ENCODE measurements at places on chromosomes 2 and 18.

DNA sequence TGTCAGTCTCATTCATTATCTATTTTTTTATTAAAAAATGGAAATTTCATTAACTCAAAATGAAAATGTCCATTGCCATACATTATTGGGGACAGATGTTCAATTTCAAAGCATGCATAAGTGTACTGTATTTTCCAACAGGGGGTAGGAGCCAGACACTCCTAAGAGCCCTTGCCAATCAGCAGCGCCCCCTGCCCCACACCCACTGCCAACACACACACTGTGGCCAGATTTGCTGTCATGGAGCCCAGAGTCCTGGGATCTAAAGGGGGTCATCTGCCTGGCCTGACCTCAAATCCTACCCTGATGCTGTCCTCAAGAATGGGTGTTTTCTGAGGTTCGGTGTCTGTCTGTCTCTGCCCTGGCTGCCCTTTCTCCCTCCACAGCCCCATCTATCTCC is 162.2 kb upstream of the TWIST2 start:
- DNase-seq: no peak

GRCh38 chr18:26059357-26059756 is 31.1 kb downstream of the SS18 start:
- DNase-seq: no peak

- DNase-seq: no peak
Observed at GRCh38 chr2:119247844-119248271, 24.2 kb downstream of the STEAP3 start.

- DNase-seq: no peak
Observed at GRCh38 chr2:206211657-206212255, 52.1 kb downstream of the EEF1B2 start.

- no peak for DNase-seq
Observed at GRCh38 chr2:174572556-174572955, 25.0 kb downstream of the WIPF1 start.

- DNase-seq: no peak
Observed at GRCh38 chr2:218095853-218096252, 26.8 kb downstream of the RUFY4 start.

- DNase-seq: no peak
Observed at GRCh38 chr18:73708591-73708990, 439.0 kb downstream of the FBXO15 start.

DNA sequence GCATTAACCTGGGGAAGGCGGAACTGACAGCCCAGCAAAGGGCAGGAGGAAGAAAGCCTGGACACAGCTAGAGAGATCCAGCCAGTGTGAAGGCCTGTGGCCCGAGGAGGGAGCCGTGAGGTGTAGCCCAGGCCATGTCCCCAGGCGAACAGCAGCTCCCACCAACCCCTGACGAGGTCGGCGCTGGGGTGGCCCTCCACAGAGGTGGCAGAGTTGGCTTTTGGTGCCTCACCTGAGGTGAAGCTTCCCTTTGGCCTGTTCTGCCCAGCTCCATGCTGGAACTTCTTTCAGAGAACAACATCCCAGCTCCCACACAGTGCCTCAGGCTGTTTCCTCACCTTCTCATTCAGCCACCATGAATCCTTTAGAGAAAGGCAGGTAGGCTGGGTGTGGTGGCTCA is 13.3 kb downstream of the TMEM177 start:
- no peak for DNase-seq

DNA sequence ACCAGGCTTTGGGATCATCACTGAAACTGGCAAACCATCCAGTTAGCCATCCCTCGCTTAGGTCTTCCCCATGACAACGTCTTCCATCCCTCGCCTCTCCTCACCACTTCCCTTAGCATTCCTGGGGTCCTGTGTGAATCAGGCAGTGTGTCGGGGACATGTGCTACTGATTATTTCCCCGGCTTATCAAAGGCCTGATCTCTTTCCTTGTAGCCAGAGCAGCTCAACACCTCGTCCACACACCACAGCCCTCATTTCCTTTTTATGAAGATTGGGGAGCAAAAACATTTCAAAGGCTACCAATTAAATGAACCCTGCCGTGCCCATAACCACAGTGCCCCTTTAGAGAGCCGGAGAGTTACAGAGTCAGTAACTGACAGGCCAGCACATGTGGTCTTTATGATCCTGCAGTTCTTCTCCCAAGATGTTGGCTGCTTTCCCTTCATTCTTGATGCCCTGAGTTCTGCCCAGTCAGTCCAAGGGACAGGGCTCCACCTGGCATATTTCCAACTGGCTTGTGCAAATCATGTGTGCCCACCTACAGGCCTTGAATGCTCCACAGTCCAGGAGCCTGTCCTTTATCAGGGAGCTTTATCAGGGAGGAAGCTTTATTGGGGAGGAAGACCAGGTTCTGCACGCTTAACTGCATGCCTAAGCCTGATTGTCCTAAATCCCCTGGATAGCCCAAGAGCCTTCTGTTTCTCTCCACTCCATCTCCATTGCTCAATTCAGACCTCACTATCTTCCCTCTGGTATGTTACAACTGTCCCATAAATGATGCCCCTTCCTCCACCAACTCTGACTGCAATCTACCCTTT is 343.1 kb downstream of the CYRIA start:
- DNase-seq: no peak

DNA sequence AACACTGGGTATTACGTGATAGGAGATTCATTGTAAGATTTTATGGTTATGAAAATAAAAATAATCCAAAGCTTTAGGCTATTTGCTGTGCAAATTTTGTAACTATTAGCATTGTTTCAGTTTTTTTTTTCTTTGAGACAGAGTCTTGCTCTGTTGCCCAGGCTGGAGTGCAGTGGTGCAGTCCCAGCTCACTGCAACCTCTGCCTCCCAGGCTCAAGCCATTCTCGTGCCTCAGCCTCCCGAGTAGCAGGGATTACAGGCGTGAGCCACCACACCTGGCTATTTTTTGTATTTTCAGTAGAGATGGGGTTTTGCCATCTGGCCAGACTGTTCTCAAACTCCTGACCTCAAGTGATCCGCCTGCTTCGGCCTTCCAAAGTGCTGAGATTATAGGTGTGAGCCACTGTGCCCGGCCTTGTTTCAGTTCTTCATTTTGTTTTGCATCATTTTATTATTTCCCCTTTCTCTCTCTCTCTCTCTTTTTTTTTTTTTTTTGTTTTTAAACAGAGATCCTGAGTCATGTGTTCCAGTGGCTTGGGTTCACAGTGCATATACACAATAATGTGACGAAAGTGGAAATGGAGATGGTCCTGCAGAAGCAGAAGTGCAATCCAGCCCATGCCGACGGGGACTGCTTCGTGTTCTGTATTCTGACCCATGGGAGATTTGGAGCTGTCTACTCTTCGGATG is 25.8 kb downstream of the CASP10 start:
- DNase-seq: no peak

GRCh38 chr18:47754311-47755101 is 176.0 kb downstream of the SMAD2 start:
- DNase-seq: no peak

- peak; percentile 95 for DNase-seq
Observed at GRCh38 chr2:223576873-223577272, 25.3 kb downstream of the SCG2 start.

DNA sequence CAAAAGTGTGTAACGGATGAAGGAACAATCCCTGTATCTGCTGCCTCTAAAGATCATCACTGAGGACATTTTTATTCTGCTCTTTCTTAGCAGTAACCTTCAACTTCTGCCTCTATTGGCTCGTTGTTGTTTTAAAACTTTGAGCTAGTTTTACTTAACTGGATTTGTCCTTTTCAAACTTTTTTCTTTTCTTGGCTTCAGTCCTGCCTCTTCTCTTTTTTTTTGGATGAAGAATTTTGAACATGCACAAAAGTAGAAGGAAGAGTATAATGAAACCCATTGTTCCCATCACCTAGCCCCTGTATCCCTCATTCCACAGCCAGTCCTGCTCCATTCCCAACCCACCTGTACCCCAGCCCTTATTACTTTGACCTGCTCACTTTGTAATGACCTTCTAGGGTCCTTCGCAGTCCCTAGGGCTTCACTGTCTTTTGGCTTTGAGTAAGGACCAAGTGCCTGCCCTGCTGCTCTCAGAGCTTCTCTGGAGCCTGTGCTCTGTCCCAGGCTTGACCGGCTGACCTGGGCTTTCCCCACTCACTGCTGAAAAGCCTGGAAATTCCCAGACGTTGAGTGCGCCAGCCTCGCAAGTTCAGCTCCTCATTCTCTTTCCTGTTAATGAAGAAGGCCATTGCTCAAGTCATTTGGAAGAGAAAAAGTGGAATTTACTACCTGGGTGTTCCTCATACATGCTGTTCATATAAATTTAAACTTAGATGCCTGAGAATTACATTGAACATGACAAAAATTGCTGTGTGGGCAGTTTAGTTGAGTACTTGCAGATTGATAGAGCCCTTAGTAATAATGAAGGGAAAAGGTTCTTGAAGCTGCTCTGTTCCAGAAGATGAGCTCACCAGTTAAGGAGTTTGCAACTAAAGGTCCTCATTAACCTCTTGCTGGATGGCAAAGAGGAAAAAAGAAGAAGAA is 149.3 kb upstream of the ALPP start:
- no peak for DNase-seq

- DNase-seq: peak; percentile 69
Observed at GRCh38 chr2:20378891-20379519, 28.4 kb upstream of the PUM2 start.

- DNase-seq: no peak
Observed at GRCh38 chr2:211454679-211455078, 898.3 kb downstream of the CPS1 start.

GRCh38 chr2:162839419-162839818 is 852 bp upstream of the KCNH7 start:
- DNase-seq: no peak

DNA sequence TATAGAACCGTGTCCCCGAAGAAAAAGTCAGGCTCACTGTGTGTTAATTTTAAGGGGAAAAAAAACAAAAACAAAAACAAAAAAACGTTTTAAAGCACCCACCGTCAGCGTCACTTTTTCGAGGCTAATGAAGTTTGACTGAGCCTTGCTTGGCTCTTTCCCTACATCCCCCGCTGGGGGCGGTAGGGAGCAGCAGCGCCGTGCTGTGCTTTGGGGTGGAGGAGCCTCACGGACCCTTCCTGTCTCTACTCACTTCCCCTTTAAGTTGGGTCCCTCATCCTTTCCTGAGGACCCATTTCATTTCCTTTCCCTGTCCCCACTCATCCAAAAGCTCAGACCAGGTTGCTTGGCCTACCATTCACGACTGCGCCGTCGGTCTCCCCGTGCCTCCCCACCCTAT is 82.8 kb upstream of the RPL31 start:
- no peak for DNase-seq

- DNase-seq: no peak
Observed at GRCh38 chr18:51490417-51490816, 292.9 kb upstream of the MEX3C start.

All from smooth muscle cell of the brain vasculature (primary cell).